ENCODE measurements at places on chromosomes 1 and 21.

DNA sequence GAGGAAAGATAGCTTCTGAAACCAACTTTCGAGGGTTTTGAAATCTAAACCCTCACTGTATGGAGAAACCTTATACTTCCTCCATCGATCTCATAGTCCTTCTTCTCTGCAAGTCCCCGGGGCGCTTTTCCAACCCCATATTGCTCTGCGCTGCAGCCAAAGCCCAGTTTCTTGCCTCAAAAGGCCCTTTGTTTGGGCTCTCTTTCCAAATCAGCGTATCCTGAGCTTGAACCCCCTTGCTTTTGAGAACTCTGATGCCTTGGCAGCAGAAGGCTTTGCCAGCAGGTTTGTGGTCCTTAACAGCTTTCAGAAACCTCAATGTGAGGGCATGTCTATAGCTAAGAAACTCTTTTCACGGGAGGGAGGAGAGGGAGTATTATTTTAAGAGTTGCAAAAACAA lies 21.6 kb downstream of the PLPP3 start:
- DNase-seq: no peak

DNA sequence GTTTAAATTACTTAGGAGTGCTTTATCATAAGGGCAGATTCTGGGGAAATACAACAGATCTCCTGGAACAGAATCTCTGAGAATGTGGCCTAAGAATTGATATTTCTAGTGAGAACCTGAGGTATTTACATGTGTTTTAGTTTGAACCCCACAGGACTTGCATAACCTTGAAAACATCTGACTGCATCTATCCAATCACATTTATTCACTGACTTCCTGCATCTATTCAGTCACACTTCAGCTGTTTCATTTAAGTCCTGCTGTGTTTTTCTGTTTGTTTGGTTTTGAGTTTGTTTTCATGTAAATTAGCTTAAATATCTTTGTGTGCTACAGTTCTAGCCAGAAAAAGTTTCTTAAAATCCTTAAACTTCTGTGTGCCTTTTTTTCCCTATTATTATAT lies 1260.7 kb downstream of the PLA2G4A start:
- no peak for DNase-seq

GRCh38 chr1:170310951-170311350 lies 165.2 kb downstream of the NTMT2 start:
- no peak for DNase-seq

- DNase-seq: no peak
Observed at GRCh38 chr21:31530364-31530763, 129.1 kb upstream of the SOD1 start.

DNA sequence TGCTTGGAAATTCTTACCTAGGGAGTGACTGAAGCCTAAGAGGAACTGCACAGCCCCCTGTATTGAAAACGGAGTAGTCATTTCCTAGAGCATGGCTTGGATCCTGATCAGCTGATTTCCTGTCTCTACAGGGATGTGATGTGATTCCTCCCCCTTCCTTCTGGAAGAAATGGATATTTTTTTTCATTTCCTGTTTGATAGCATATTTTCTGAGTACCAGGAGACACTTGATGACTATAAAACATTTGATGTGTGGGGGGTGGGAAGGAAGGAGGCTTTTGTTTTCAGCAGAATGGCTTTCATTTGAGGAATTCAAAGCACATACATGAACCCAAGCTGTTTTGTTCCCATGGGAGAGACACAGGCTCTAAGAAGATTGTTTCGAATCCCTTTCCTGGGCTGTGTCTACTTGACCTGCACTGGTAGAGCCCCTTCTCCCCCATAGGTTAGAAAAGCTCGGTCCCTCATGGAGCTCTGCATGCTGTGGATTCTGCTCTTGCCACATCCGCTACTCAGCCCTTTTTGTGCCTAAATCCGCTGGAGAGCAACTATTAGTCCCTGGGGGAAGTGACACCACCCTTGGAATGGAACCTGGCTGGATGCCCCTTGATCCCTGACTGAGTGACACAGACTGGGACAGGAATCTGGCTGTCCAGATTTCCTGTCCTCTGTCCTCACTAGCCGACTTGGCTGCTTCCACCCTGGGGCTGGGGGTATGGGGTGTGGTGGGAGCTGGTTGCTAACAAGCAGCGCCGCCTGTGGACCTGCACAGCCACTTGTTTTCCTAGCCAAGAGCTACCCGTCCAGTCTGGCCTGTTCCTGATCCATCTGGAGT lies 71.8 kb upstream of the MACF1 start:
- DNase-seq: no peak

DNA sequence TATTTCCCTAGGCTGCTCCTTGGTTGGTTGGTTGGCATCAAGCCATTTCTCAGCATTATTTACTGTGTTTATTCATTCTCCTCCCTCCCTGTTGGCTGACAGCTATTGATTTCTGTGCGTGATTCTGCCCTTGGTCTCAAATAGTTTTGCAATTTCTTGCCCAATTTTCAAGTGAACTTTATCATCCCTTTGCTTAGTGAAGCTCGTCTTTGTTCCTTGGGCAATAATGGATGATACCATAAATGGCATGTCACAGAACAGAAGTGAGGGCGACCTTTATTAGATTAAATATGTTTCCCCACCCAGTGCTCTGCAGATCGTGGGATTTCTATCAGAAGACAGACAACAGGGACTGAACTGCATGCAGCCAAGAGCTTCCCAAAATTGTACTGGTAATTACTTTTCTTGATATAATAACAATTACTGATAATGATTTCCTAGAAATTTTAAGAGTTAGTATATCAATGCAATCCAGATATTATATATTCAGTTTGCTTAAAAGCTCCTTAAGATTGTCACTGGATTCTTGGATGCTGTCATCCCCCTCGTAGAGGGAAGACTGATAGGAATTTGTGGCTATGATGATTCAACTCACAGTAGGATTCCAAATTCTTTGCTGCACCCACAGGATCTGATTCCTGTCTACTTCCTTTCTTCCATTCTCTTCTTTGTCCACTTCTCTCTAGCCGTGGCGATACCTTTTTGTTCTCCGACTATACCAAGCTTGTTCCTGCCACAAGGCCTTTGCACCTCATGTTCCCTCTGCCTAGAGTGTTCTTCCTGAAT lies 122.1 kb upstream of the KAZN start:
- no peak for DNase-seq

DNA sequence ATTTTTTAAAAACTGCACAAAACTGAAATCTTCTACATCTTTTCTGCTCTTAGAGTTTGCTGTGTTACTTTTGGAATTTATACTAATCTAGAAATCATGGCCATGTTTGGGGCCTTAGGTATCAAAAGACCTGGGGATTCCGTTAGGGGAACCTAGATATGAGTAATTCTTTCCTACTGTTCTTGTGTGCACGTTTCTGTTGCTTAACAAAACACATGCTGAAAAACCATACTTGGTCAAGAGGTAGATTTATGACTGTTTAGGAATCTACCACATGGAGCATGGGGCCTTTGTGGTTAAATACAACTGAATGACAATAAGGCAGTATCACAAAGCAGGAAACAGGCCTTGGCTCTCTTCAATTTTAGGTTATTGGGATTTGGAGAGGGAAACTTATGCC lies 291.9 kb upstream of the USP25 start:
- no peak for DNase-seq

GRCh38 chr1:70675737-70676156 lies 264.7 kb downstream of the CTH start:
- no peak for DNase-seq

Data from GOT3 (cell line).